ENCODE measurements at places on chromosomes 2 and 18.

DNA sequence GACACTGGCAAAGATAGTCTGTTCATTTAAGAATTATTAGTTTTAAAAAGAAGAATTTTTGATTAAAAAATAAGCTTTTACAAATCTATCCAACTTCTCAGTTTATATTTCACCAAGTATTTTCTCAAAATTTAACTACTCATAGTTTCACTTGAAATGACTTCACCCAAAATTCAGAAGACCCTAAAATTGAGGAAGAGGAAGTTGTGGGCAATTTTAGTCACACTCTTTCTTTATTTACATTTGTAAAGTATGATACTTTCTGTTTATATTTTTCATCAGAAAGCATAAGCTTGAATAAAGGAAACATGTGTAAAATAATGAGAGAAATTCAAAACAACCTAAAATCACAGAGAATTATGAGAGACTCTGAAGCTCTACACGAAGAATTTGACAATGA is 278.8 kb upstream of the MEIS1 start:
- no peak for DNase-seq

- no peak for DNase-seq
These were observed 137.0 kb upstream of the ATP5MC3 start for GRCh38 chr2:175318542-175318941.

DNA sequence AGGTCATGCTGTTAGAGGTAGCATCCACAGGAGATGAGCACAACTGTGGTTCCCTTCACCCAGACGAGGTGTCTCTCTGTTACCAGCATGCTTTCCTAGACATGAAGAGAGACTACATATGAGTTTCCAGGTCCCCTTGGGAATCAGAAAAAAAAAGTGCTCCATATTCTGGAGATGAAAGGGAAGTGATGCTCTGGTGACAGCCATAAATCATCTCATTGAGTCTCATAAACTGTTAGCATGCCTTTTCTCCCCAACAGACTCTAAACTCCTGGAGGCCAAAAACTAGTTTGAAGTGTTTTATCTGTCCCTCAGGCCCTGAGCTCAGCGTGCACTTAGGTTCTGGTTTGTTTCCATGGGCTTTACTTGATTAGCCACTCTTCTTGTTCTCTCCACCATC is 124.6 kb upstream of the CREB1 start:
- no peak for DNase-seq

DNA sequence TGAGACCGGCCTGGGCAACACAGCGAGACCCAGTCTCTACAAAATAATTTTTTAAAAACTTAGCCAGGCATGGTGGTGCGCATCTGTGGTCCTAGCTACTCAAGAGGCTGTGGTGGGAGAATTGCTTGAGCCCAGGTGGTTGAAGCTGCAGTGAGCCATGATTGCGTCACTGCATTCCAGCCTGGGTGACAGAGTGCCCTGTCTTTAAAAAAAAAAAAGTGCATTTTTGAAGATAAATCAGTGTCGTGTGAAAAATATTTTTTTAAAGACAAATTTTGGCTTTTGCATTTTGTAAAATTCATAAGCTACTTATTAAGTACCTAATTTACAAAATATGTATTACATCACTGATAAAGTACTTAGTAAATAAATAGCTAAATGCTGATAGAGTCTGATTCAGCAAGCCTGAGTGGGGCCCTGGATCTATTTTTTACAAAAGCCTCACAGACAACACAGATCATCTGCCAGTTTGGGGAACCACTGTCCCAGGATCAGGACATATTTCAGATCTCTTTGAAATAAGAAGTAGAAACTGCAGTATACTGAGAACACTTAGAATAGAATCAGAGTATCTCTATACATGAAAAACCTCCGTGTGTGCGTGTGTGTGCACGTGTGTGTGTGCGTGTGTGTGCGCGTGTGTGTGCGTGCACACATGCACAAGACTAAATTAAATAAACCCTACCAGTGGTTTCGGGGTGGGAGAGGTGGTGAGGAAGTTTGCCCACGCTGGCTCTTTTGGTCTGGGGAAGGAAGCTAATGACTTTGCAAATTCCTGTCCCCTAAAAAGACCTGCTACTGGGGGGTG is 61.6 kb downstream of the AAK1 start:
- no peak for DNase-seq

GRCh38 chr2:180442860-180443644 is 436.0 kb upstream of the CWC22 start:
- DNase-seq, result no peak

DNA sequence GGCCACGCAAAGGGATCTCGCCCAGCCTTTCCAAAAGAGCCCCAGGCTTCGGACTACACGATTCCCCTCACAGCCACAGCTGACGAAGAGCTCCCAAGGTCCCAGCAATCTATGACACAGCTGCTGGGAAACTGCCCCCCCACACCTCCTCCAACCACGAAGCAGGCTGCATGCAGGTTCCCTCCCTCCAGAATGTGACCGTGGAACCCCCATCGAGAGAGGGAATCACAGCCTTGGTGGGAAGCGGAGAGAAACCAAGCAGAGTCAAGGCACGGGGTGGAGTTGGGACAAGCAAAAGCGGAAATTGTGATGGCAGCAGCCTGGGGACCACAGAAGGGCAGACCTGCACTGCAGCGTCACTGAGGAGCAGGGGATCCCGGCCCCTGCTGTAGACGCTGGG is 50.3 kb downstream of the KCNF1 start:
- DNase-seq, result no peak

GRCh38 chr18:46820863-46821262 is 64.0 kb upstream of the ST8SIA5 start:
- DNase-seq, result no peak

DNA sequence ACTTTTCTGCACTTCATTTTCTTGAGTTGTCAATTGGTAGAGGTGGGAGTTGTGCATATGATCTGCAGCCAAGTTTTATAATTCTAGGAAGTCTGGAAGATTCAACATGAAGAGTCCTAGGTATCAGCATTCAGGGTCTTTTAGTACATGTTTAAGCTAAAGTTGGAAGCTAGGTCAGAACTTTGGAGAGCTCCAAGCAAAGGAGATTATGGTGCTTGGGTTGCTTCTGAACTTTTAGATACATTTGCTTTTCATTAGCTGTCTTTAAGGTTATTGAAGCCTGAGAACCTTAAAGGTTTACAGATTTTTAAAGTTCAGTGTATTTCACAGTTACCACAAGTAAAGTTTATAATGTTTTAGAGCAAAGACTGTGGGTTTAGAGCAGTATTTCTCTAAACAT is 85.5 kb downstream of the EPC2 start:
- no peak for DNase-seq

GRCh38 chr2:204727368-204727767 is 182.1 kb downstream of the PARD3B start:
- no peak for DNase-seq

GRCh38 chr2:224982910-224983711 is 59.2 kb downstream of the DOCK10 start:
- DNase-seq, result no peak

GRCh38 chr2:197786010-197786877 is 1.1 kb upstream of the BOLL start:
- peak; percentile 78 for DNase-seq

DNA sequence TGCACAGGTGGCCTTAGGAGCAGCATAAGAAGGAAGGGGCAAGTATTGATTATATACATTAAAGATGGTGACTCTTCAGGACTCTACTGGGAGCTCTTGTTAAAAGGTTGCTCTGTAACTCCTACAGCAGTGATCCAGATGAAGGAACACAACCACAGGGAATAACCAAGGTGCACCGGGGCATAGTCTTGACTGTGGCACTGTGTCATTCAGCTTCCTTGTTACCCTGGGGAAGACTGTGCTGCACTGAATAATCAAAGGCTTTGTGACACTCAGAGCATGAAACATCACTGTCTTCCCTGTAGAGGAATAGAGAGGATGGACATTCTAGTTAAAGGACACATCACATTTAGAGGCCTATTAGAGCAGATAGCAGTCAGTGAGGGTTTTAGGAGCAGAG is 105.3 kb downstream of the UBE2E3 start:
- DNase-seq, result no peak

GRCh38 chr2:15673919-15674636 is 82.4 kb downstream of the DDX1 start:
- no peak for DNase-seq

GRCh38 chr2:241666627-241667400 is 19.8 kb downstream of the DTYMK start:
- DNase-seq, result peak; percentile 21

DNA sequence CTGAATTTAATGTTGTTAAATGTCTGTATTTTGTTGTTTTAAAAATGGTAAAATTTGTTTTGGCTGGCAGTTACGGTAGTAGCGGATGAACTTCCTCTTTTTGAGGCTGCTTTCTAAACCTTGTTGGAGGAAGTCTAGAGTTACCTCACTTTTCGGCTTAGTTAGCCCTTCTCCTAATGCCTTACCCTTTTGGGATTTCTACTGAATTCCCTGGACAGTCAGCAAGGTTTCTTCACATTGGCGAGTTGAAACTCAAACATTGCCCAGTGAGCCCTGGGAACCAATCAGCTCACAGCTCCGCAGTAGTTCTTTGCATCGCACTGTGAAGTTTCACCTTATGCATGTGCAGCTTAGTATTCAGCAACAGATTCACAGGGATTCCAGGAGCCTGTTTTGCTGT is 55.2 kb downstream of the TMEM247 start:
- peak; percentile 41 for DNase-seq

All from GM13976 (cell line).